Stimulated activated CD4-positive, alpha-beta T cell treated with anti-CD3 and anti-CD28 coated beads, Interleukin-1b, Interleukin-23, amount 100 ng/mL, for 1 hour (primary cell): ENCODE measurements at places on chromosomes 7 and 10.

DNA sequence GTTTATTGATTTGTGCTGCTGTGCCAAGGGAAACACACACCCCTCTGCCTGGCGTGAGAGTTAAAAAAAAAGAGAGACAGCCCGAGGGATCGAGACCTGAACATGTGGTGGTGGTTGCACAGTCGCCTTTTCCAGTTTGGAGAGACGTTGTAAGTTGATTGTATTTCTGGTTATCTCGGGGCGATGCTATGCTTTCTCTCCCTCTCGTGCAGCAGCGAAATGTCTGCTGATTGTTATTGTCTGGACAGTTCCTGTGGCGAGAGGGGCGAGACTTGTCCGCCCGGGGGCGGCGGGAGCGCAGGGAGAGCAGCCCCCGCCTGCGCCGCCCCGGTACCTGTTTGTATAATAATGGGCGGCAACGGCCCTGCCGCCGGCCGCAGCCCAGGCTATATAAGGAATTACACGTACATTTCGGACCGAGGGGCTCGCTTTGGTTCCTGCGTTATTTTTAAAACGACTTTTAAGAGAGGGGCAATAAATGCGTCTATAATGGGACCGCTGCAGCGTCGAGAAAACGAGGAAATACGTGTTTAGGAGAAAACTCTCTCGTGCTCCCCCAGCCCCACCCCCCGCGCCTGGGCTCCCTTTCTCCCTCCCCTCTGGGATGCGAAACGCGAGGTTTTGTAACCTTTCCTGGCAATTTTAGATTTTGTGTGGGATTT is 1.7 kb downstream of the ZEB1 start:
- DNase-seq, result no peak

DNA sequence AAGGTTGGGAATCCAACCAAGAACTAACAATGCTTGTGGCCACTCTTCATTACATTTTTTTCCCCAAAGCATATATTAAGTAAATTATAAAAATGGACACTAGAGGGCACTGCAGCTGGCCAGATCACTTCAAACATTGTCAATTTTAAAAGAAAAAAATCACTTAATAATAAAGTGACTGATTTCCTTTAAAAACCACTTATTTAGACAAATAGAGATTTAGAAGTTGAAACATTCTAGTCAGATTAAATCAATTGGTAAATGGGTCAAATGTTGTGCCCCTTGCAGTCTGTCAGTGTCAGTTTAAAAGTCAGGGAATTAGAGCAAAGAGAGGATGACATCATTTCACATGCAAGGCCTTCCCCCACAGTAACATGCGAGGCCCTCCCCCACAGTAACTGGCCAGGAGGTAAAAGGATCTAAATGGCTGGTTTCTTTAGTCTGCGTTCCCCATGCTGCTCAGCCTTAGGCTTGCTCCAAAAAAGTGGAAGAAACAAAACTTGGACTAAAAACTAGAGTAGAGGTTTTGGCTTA is 177.9 kb downstream of the SKAP2 start:
- no peak for DNase-seq

GRCh38 chr7:111508387-111508786 is 53.9 kb downstream of the IMMP2L start:
- DNase-seq, result no peak

- no peak for DNase-seq
Observed at GRCh38 chr10:90579602-90580242, 278.1 kb downstream of the HTR7 start.

GRCh38 chr7:106277976-106278375 is 6.8 kb downstream of the NAMPT start:
- no peak for DNase-seq

DNA sequence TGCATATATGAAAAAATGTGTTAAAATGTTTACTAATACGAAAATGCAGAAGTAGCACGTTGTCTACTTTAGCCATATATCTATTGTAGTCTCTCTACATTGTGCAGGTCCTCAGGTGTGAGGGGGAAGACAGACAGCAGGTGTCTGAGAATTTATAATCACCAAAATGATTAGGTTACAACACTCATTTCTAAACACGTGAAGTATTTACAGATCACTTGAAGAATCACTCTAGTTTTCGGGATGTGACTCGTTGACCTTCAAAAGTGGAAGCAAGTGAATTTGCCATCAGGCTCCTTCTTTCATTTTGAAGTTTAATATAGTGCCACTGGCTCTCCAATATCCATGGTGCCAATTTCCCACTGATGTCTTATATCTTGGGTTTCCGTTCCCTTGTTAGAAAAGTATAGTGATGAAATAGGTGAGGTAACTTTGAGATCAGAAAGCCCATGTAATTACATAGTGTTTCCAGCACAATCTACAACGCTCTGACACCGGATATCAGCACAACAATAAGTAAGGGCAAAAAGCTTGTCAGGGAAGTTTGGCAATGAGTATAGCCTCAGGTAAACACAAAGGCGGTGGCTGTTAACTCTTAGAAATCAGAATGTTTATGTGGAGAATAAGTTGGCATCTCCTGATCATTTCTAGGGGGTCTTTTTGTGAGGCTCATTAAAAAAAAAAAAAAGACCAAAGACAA is 57.5 kb upstream of the SP4 start:
- no peak for DNase-seq

DNA sequence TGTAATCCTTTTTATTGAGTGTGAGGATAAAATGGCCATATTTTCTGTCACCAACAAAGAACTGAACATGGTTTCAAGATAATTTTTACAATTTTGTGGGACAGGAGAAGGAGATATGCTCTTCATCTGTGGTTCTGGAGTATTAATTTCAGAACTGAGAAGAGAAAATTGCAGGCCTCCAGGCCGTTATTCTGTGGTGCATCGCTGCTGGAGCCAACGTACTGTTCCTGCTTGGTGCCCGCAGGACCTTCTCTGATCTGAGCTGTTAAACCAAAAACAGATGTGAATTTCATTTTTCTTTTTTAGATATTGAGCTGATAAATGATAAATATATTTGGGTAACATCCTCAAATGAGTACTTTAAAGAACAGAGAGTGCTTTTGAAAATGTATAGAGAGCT is 63.9 kb downstream of the IKZF1 start:
- no peak for DNase-seq

- no peak for DNase-seq
Observed at GRCh38 chr7:159013181-159013690, 131.4 kb downstream of the VIPR2 start.

GRCh38 chr10:49567810-49568209 is 28.9 kb upstream of the ERCC6 start:
- DNase-seq, result no peak

- no peak for DNase-seq
Observed at GRCh38 chr10:60711496-60711895, 66.8 kb upstream of the CDK1 start.

GRCh38 chr10:1687190-1687589 is 50.1 kb downstream of the ADARB2 start:
- DNase-seq, result no peak

DNA sequence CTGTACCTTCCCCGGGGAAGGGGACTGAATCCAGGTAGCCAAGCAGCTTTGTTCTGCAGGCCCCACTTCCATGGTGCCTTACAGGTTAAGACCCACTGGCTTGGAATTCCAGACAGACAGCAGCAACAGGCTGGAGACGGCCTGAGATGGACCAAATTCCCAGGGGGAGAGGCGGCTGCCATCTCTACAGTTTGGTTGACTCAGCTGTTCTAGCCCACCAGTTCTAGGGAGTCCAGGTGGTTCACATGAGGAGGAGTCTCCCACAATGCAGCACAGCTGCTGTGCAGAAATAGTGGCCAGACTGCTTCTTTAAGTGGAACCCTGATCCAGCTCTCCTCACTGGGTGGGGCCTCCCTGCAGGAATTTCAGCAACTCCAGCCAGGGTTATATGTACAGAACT is 74.1 kb downstream of the C10orf67 start:
- no peak for DNase-seq

DNA sequence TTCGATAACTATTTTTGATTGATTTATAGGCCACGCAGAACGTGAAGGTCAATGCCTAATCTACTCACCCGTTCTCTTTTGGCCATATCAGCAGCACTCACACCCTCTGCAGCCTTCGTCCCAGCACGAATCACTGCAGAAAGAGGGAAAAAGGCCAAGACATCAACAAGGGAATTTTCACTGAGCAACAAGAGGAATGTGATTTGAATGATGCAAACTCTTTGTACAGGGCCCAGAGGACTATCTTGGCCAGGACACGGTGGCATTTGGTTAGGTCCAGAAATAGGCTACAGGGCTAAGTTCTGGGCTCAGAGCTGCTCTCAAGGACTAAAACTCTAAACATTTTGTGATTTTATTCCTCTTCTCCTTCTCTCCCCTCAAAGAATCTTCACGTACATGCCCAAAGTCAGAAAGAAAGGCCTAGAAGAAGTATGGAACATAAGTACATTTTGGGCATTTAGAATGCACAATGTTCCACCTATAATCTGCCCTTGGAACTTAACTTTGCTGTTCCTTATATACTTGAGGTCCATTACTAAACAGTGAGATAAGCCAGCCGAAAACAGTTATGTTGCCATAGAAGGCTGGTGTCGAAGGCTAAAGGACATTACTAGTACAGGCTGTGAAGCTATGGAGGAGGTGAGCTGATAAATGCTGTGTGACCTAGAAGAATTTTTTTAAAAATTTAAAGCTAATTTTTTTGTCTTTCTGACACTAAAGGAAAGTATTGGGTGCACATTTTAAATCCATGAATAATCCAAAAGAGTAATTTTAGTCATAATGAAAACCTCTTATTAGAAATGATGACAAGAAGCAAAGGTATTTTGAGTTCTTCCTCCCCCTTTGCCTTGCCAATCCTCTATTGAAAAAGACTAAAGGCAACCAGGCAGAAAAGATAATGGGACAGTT is 20.0 kb downstream of the RBM28 start:
- DNase-seq, result no peak

DNA sequence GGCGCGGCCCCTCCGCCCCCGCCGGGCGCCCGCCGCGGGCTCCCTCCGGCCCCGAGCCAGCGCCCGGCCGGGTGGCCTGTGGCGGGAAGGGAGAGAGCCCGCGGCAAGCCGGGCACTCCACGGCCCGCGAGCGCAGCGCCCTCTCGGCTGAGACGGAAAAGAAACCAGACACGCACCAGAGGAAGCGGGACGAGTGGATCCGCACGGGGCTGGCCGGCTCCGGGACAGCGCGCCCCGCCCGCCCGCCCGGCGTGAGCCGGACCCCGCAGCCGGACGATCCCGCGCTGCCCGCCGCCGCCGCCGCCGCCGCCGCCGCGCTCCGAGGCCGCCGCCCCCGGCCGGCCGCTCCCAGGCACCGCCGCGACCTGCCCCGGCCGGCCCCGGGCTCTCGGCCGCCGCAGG is 300 bp downstream of the ARHGAP21 start:
- no peak for DNase-seq

GRCh38 chr7:147775516-147776284 is 814.9 kb upstream of the C7orf33 start:
- no peak for DNase-seq

DNA sequence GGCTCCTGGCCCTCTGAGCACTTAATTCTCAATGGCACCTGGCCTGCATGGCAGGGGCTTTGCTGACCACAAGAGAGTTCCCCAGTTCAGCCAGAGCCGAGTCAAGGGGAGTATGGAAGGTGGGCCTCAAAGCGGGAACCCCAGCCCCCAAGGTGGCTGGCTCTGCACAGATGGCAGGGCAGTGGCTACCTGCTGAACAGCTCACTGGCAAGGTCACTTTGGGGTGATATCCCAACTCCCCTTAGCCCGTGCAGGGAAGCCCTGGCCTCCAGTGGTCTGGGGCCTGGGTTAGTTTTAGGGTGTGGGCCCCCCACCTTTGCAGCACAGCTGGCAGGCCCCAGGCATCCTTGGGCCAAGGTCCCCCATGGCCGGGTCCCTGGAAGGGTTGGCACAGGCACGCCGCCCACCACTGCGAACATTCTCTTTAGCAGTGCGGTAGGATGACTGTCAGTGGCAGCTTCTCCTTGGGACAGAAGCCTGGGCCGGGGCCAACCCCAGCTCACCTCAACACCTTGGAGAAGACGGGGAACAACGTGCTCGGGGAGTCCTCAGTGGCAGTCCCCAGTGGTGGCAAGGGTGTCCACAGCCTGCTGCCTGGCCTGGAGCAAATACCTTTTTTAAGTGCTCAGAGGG is 36.8 kb downstream of the PPIF start:
- DNase-seq, result no peak

DNA sequence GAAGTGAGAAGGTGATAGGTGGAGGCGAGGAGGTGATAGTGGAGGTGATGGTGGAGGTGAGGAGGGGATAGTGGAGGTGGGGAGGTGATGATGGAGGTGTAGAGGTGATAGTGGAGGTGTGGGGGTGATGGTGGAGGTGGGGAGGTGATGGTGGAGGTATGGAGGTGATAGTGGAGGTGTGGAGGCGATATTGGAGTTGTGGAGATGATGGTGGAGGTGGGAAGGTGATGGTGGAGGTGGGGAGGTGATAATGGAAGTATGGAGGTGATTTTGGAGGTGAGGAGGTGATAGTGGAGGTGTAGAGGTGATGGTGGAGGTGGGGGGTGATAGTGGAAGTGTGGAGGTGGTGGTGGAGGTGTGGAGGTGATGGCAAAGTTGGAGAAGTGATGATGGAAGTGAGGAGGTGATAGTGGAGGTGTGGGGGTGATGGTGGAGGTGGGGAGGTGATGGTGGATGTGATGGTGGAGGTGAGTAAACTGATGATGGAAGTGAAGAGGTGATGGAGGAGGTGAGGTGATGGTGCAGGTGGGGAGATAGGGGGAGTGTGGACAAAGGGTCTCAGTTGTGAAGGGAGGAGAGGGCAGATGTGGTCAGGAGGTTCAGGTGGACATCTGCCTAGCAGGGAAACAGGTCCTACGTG is 36.6 kb downstream of the ADCY1 start:
- no peak for DNase-seq

GRCh38 chr7:90180011-90180585 is 25.8 kb downstream of the STEAP1 start:
- DNase-seq, result no peak

DNA sequence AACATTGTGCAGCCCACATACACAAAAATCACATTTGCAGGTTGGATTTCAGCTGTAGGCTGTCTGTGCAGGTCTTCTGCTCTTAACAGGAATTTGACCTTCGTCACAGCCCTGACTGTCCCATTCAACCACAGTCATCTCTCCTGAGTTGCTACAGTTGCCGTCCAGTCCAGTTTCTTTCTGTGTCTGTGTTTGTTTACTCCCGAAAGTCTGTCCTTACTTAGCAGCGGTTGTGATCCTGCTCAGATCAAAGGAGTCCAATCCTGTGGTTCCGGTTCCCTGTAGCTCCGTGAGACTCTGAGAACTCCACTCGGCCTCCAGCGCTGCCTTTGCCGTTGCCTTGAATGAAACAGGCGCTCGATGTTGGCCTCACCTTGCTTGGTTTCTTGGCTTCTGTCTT is 111.6 kb upstream of the GATA3 start:
- DNase-seq, result no peak

DNA sequence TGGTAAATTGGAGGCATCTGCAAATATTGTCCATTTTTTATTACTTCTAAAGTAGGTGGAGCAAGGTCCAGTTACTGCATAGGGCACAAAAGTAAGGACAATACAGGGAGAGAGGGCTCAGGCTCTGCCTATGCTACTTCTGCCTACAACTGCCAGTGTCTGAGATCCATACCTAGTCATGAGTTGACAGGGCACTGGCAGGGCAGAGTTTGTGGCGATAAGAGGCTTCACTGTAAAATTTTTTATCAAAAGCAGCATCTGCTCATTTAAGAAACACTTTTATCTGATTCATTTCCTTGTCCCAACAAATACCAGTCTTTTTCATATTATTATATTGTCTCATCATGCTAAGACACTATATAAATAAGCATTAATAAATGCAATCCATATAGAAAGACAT is 178.0 kb downstream of the LRRN3 start:
- no peak for DNase-seq
